ENCODE measurements at places on chromosomes 2 and 18. TPM values are rescaled to one million over a fixed set of nuclear protein-coding genes. Genes with fewer than 3 reads are reported as not detected.

The CIB4 gene
- total RNA-seq: 0.60 TPM

GRCh38 chr2:120631724-120632123 is 103.9 kb upstream of the GLI2 start:
- no peak overlapping the region for H3K4me3 ChIP-seq
- no peaks in the 10 kb centered on the region for H3K4me1 ChIP-seq
- H3K27me3 ChIP-seq: no peaks in the 10 kb centered on the region

- no peak overlapping the region for H3K4me3 ChIP-seq
- no peaks in the 10 kb centered on the region for H3K27me3 ChIP-seq
- no peak overlapping the region for H3K27ac ChIP-seq
- H3K36me3 ChIP-seq: no peaks in the 10 kb centered on the region
Measured at GRCh38 chr2:211751848-211752247, 786.8 kb downstream of the ERBB4 start.

The STAMBP gene
- 32.4 TPM for total RNA-seq

The SFT2D3 gene
- total RNA-seq: 3.8 TPM

DNA sequence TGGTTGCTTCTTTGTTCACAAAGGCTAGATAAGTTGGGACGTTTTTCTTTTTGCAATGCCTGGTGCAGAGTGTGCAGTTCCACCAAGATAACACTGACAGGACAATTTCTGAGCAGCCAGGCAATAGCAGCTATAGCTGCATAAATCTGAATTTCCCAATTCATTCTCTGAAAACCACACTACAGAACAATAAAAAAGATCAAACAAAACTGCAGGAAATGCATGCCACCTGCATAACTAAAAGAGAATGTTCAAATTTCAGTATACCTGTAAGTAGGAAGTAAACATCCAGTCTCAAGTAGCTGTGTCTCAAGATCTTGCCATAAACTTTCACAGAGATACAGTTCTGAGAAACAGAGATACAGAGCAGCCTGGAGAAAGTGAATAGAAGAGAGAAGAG is 5.3 kb upstream of the KCTD18 start:
- no peak overlapping the region for H3K4me3 ChIP-seq
- H3K4me1 ChIP-seq: no peaks in the 10 kb centered on the region
- no peaks in the 10 kb centered on the region for H3K36me3 ChIP-seq
- H3K27ac ChIP-seq: no peak overlapping the region

The TOGARAM2 gene
- 0.78 TPM for total RNA-seq

- H3K27ac ChIP-seq: no peak overlapping the region
- H3K36me3 ChIP-seq: no peaks in the 10 kb centered on the region
- no peak for DNase-seq
- no peak overlapping the region for H3K4me3 ChIP-seq
- H3K4me1 ChIP-seq: peaks cover 2% of the 10 kb centered on the region
Measured at GRCh38 chr2:162232671-162233070, 10.6 kb downstream of the FAP start.

The UGT1A3 gene
- not detected for total RNA-seq

The EIF5B gene
- total RNA-seq: 57.9 TPM
